ENCODE measurements at places on chromosomes 12 and 14.

DNA sequence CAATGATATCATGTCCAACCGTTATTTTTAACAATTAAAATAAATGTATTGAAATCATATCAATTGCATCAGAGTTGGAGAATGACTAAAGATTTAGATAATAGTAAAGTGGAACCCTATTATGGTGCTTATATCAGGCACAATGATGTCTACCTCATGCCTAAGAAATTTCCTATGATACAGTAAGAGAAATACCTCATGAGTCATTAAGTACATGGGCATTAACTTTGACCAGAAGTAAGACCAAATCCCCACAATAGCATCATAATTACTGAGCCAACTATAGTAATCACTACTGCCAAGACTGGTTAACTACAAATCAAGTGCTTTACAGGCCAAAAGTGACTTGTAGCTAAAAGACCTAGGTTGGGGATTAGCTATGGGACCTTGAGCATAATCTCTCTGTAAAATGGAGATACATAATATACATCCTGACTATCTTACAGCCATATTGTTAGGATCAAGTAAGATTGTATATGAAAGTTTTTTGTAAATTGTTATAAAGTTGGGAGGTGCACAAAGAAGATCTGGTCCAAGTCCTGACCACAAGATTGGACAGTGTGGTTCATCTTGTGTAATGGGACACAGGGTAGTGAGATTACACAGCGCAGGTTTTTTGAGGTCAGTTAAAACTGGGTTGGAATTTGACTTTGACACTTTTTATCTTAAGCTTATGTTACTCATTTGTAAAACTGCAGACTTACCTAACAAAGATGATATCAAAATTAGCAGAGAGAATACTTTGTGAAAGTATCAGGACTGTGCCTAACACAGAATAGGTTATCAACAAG lies 60.5 kb downstream of the ERGIC2 start:
- H3K4me3 ChIP-seq = no peak overlapping the region
- H3K27ac ChIP-seq = no peak overlapping the region
- no peak for DNase-seq
- peaks cover 4% of the 10 kb centered on the region for H3K36me3 ChIP-seq
- H3K4me1 ChIP-seq = no peaks in the 10 kb centered on the region

- H3K36me3 ChIP-seq = no peaks in the 10 kb centered on the region
- H3K27me3 ChIP-seq = no peaks in the 10 kb centered on the region
- peaks cover 19% of the 10 kb centered on the region for H3K4me1 ChIP-seq
- DNase-seq = no peak
Measured at GRCh38 chr14:106843951-106844483, 1317.6 kb downstream of the TMEM121 start.

- no peaks in the 10 kb centered on the region for H3K36me3 ChIP-seq
- no peak overlapping the region for H3K4me3 ChIP-seq
- H3K4me1 ChIP-seq = no peaks in the 10 kb centered on the region
Measured at GRCh38 chr12:52557476-52557875, 4.5 kb upstream of the KRT71 start.

GRCh38 chr14:54219261-54220070 lies 177.3 kb upstream of the CDKN3 start:
- DNase-seq = no peak
- no peak overlapping the region for H3K27ac ChIP-seq
- H3K4me1 ChIP-seq = no peaks in the 10 kb centered on the region
- peaks cover 30% of the 10 kb centered on the region for H3K27me3 ChIP-seq

DNA sequence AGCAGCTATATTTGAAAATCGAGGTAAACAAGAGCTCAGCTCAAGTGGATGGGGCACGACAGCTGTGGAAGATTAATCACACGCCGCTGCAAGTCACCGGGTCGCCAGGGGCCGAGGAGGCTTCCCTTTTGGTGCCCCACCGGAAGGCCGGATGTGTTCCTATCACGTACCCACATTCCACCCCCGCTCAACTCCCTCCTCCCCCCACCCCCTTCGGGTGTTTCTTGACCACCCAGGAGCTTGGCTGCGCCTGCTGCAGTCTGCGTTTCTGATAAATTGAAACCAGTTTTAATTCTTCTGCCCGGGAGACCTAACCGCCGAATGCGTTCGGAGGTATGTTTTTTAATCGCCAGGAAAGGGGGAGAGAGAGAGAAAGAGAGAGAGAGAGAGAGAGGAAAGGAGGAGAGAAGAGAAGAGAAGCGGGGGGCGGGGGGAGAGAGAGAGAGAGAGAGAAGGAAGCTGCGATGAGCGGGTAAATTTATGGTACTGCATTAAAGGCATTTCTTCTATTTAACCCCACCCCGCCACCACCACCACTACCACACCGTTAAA lies 1.8 kb downstream of the SLC8A3 start:
- no peak for DNase-seq
- peaks cover 43% of the 10 kb centered on the region for H3K27me3 ChIP-seq
- no peak overlapping the region for H3K27ac ChIP-seq

DNA sequence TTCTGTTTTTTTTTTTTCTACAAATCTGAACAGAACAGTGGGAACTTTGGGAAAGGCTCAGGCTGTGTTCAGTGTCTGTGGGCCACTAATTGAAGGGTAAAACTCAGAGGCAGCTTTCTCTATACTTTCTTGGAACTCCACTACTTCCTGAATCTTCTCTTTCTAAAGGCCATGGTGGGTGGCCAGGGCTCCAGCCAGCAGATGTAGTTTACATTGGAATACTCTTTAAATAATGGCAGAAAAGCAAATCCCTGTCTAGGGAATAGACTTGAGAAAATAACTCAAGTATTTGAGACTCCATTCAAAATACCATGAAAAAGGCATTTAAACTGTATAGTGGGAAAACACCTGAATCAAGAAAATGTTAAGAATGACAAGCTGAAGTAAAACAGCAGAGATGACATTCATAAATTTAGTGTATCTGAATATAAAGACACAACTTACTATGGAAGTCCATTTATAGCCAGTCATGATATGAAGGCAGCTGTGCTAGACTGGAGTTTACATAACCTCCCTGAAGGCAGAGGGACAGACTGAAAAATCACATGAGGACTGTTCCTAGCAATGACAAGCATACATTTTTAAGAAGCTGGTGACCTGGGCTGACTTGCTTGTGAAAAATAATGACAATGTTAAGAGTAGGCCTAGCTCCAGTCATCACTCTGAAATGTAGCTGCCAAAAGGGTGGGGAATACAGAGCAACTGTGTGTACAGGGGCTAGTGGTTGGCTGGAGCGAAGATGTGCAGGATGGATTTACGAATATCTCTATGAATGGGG lies 168.6 kb downstream of the STXBP6 start:
- DNase-seq = no peak
- H3K4me1 ChIP-seq = no peaks in the 10 kb centered on the region
- H3K27me3 ChIP-seq = no peaks in the 10 kb centered on the region
- H3K4me3 ChIP-seq = no peak overlapping the region

- H3K27ac ChIP-seq = no peak overlapping the region
- no peaks in the 10 kb centered on the region for H3K4me1 ChIP-seq
- H3K36me3 ChIP-seq = peaks cover 98% of the 10 kb centered on the region
- DNase-seq = no peak
Measured at GRCh38 chr14:100128688-100129087, 30.8 kb downstream of the DEGS2 start.

GRCh38 chr12:102364709-102365108 lies 115.7 kb downstream of the IGF1 start:
- no peaks in the 10 kb centered on the region for H3K27me3 ChIP-seq
- no peak for DNase-seq
- H3K36me3 ChIP-seq = no peaks in the 10 kb centered on the region

- H3K4me1 ChIP-seq = no peaks in the 10 kb centered on the region
- DNase-seq = no peak
- H3K27ac ChIP-seq = no peak overlapping the region
- H3K27me3 ChIP-seq = no peaks in the 10 kb centered on the region
- H3K4me3 ChIP-seq = no peak overlapping the region
Measured at GRCh38 chr14:38243696-38244240, 12.1 kb downstream of the CLEC14A start.

GRCh38 chr12:10369557-10370415 lies 20.1 kb downstream of the KLRK1 start:
- H3K4me3 ChIP-seq = no peak overlapping the region
- H3K4me1 ChIP-seq = peaks cover 27% of the 10 kb centered on the region
- no peaks in the 10 kb centered on the region for H3K36me3 ChIP-seq

DNA sequence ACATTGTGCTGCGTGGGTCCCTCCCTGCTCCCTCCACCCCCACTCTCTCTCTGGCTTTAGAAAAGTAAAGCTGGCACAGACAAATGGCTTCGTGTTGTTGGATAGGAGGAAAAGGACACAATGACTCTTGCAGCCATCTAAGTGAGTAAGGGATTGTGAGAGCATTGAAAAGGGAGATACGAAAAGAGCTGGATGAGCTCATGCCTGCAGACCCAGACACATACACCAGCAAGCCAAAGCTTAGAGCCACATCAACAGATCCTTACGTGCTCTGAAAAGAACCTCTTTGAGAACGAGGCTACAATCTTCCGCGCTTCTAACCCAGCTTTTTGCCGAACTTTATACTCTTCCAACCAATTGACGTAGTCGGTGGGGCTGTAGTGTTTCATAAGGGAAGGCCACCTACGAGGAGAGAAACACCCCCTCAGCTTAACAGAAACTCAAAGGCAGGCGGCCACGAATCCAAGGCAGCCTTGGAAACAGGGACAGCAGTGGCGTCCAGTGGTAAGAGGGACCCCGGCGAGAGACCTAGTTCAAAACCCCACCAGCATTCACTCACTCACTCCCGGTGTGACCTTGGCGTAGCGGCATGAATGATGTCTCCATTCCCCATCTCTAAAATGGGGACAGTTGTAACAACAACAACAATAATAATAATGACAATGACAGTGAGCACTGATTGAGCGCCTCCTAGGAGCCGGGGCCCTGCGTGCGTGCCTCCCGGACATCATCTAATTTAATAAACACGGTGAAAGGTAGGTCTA lies 1.1 kb downstream of the FBXO21 start:
- peaks cover 14% of the 10 kb centered on the region for H3K4me1 ChIP-seq
- no peaks in the 10 kb centered on the region for H3K27me3 ChIP-seq
- no peaks in the 10 kb centered on the region for H3K36me3 ChIP-seq
- H3K27ac ChIP-seq = no peak overlapping the region

DNA sequence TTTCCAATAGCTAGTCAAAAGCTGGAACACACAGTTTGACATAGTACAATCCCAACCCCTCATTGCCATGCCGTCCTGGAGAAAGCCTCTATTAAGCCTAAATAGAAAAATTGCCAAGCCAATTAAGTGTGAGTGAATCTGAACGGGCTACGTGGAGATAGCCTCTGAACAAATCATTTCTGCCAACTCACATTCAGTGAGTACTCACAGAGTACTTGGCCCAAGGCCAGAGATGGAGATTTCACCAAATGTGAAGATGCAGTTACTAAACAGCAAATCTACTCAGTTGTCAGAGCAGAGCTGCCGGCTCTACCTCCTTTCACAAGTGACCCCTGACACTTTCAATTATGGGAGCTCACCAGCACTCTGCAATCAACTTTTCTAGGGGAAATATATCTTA lies 350.0 kb downstream of the GALC start:
- no peaks in the 10 kb centered on the region for H3K27me3 ChIP-seq
- no peak overlapping the region for H3K4me3 ChIP-seq
- H3K27ac ChIP-seq = no peak overlapping the region
- no peaks in the 10 kb centered on the region for H3K36me3 ChIP-seq

- H3K27me3 ChIP-seq = no peaks in the 10 kb centered on the region
- H3K4me1 ChIP-seq = peaks cover 4% of the 10 kb centered on the region
- DNase-seq = peak; percentile 70
Measured at GRCh38 chr14:21868442-21869046, 194.9 kb upstream of the OR4E1 start.

GRCh38 chr14:63654346-63654745 lies 12.7 kb upstream of the WDR89 start:
- H3K27ac ChIP-seq = no peak overlapping the region
- H3K36me3 ChIP-seq = peaks cover 5% of the 10 kb centered on the region
- H3K4me1 ChIP-seq = peaks cover 25% of the 10 kb centered on the region
- DNase-seq = no peak

GRCh38 chr12:61999311-61999710 lies 260.9 kb upstream of the USP15 start:
- H3K36me3 ChIP-seq = no peaks in the 10 kb centered on the region
- H3K4me3 ChIP-seq = no peak overlapping the region
- H3K27me3 ChIP-seq = no peaks in the 10 kb centered on the region
- no peak for DNase-seq

DNA sequence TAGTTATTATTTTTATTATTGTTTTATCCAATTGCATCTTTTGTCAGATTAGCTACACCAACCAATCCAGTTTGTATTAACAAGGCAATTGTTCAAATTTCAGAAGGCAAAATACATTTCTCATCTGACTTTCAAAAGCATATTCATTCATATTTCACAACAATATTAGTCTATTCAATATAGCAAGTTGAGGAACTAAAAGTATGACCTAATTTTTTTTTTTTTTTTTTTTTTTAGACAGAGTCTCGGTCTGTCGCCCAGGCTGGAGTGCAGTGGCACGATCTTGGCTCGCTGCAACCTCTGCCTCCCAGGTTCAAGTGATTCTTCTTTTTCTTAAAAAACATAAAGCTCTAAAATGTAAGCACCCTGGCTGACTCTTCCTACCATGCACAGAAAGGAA lies 17.3 kb downstream of the COX14 start:
- no peaks in the 10 kb centered on the region for H3K27me3 ChIP-seq
- peaks cover 2% of the 10 kb centered on the region for H3K4me1 ChIP-seq
- H3K27ac ChIP-seq = no peak overlapping the region
- no peak overlapping the region for H3K4me3 ChIP-seq

- H3K4me1 ChIP-seq = no peaks in the 10 kb centered on the region
- H3K36me3 ChIP-seq = no peaks in the 10 kb centered on the region
- no peak overlapping the region for H3K27ac ChIP-seq
Measured at GRCh38 chr14:53430870-53431269, 277.7 kb upstream of the DDHD1 start.

DNA sequence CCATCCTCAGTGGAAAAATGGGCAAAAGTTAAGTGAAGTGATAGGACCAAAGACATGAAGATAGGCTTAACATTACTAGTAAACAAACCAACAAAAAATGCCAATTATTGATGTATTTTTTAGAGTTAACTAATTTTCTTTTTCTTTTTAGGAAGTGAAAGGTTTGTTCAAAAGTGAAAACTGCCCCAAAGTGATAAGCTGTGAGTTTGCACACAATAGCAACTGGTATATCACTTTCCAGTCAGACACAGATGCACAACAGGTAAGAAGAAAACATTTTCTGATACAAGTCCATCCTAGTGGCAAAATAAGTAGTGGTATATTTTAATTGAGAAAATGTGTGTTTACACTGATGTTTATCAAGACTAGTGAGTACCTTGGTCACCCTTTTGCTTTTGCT lies 39.6 kb downstream of the LARP4 start:
- no peaks in the 10 kb centered on the region for H3K36me3 ChIP-seq
- no peak overlapping the region for H3K4me3 ChIP-seq
- H3K4me1 ChIP-seq = no peaks in the 10 kb centered on the region
- DNase-seq = no peak
- H3K27ac ChIP-seq = no peak overlapping the region

GRCh38 chr12:75058228-75058627 lies 151.4 kb downstream of the KCNC2 start:
- DNase-seq = no peak
- no peaks in the 10 kb centered on the region for H3K36me3 ChIP-seq
- no peaks in the 10 kb centered on the region for H3K4me1 ChIP-seq

DNA sequence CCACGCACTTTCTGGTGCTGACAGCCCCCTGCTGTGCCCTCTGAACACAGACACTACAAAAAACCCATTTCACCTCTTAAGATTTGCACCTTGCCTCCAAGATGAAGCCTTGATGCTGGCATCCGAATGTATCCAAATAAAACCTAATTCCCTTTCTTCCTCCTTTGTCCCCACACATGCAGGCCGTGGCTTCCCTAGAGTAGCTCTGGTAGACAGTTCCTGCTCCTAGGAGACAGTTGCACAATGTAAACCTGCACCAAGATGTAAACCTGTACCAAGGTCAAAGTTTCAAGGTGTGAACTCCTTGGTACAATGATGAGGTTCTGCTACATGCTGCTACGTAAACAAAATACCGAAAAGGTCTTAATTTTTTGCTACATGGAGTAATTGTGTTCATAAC lies 625 bp upstream of the ABHD12B start:
- H3K36me3 ChIP-seq = no peaks in the 10 kb centered on the region
- no peak overlapping the region for H3K4me3 ChIP-seq
- no peak for DNase-seq
- peaks cover 23% of the 10 kb centered on the region for H3K4me1 ChIP-seq
- H3K27ac ChIP-seq = no peak overlapping the region
